ENCODE measurements at places on chromosomes 11 and 22.

- peak; percentile 73 for DNase-seq
Measured at GRCh38 chr11:45872651-45873356, 12.6 kb upstream of the MAPK8IP1 start.

DNA sequence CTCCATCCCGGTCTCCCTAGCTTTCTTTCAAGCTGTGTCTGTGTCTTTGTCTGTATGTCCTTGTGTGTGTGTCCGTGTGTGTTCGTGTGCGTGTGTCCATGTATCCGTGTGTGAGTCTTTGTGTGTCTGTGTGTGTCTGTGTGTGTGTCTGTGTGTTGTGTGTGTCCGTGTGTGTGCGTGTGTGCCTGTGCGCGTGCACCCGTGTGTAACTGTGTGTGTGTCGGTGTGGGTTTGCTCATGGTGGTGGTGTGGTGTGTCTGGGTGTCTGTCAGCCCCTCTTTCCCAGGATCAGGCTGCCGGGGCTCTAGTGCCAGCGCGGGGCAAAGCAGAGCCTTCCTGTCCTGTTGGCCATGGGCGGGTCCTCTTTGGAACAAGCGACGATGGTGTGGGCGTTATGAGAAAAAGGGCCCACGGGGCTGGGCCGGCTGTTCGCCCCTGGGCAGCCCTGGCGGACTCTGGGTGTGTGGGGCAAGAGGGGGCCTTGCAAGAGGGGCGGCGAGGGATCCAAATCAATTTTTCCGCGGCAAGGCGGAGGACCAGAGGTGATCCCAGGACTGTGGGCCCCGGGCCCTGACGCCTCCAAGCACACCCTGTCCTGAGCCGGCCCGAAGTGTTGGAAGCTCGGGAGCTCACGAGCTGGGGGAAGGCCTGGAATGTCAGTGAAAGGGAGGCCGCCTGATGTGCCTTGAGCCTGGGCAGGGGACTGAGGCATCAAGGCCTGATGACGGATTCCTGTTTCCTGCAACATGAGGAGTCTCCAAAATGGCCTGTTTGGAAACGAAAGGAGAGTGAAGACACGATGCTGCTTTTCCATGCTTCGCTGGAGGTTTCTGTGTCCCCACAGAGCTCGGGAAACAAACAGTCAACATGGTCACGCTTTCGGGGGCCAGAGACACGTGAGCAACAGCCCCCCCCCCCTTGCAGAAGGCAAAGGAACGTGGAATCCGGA is 3929.2 kb upstream of the OR11H1 start:
- no peak for DNase-seq

DNA sequence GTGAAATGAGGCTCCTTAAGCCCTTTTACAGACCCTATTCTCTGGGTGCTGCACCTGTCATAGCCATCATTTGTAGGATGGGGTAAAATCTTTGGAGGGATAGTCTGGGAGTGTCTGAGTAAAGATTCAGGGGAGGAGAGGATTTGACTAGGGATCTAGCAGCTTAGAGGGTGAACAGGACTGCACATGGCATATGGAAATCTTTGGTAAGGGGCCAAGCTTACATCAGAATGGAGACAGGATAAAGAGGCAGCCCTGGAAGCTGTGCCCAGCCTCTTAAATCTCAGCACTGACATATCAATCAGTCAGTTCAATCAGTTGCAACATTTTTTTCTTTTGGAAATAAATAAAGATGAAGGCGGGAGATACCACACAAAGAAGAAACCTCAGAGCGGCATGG is 301.8 kb upstream of the CADM1 start:
- no peak for DNase-seq

DNA sequence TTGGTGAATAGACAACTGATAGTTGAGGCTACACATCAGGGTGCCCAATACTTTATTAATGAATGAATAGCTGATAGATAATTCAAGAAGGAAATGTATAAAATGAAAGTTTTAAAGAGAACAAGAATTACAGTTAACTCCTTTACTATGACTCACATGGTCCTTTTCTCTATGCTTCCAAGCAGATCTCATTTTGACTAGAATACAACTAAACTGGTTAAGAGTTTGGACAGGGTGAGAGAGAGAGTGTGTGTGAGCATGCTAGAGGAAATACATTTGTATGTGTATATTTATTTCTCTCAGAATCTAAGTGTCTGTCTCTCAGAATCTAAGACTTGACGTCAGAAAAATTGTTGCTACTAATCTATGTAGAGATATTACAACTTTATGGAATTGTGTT is 66.7 kb downstream of the SIK2 start:
- DNase-seq: no peak

DNA sequence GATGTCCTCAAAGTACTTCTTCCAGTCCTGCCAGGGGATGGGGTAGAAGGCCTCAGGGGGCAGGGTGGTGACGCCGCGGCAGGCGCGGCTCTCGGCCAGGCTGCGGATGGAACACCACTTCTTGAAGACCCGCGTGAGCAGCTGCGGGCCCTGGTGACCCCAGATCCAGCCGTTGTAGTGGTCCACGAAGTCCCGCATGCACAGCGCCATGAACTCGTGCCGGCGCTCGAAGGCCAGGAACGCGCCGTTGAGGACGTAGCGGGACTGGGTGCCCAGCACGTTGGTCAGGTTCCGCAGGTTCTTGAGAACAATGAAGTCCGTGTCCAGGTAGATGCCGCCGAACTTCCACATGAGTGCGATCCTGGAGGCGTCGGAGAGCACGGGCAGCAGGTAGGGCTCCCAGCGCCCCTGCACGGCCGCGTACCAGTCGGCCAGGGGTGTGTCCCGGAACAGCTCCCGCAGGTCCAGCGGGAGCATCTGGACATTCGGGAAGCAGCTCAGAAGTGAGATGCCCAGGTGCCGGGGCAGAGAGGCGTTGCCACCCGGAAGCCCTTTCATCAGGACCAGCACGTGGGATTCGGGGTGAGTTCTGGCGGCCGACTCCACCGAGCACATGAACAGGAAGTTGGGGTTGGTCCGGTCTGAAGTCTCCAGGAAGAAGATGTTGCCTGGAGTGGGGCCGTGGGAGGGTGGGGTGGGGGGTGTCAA is 27.5 kb downstream of the A4GALT start:
- no peak for DNase-seq

Measured in H1 (cell line).